Dorsolateral prefrontal cortex (tissue), 122 donors: ENCODE measurements at places on chromosomes 7 and 10.

- DNase-seq = no peak
Measured at GRCh38 chr10:75400771-75401568, 594 bp downstream of the ZNF503 start.

GRCh38 chr7:28408960-28409715 is 3.2 kb upstream of the CREB5 start:
- peak; percentile 97 for DNase-seq

DNA sequence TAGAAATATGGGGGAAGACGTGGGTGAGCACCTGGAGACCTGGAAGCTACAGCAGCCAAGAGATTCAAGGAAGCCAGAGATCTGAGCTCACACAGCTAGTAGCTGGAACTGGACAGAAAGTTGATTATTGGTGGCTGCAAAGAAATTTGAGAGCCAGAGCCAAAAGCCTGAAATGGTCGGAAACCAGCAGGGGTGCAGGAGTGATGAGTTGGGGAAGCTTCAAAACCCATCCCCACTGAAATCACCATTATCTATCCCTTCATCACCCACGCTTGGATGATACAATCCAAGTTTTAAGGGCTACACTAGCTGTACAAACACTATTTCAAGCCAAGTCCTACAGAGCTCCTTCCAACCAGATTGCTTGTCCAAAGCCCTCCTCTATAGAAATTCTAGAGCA is 296.1 kb upstream of the NEBL start:
- DNase-seq = no peak

- no peak for DNase-seq
Measured at GRCh38 chr10:74585231-74586087, 240.9 kb upstream of the KAT6B start.

GRCh38 chr7:132393789-132394261 is 182.4 kb downstream of the PLXNA4 start:
- no peak for DNase-seq

DNA sequence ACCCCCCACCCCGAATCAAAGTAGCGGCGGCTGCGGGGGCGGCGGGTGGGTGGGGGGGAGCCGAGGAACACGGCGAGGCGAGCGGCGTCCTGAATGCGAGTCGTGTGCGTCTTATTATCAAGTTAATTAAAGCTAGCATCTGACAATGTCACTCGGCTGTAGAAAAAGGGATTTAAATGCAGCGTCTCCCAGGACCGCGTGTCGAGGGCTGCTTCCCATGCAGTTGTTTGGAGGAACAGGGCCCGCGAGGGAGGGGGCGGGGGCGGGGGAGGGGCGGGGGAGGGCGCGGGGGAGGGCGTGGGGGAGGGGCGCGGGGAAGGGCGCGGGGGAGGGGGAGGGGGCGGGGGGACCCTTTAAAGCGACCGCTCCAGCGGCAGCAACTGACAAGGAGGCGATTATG is 2.7 kb upstream of the UNCX start:
- no peak for DNase-seq

DNA sequence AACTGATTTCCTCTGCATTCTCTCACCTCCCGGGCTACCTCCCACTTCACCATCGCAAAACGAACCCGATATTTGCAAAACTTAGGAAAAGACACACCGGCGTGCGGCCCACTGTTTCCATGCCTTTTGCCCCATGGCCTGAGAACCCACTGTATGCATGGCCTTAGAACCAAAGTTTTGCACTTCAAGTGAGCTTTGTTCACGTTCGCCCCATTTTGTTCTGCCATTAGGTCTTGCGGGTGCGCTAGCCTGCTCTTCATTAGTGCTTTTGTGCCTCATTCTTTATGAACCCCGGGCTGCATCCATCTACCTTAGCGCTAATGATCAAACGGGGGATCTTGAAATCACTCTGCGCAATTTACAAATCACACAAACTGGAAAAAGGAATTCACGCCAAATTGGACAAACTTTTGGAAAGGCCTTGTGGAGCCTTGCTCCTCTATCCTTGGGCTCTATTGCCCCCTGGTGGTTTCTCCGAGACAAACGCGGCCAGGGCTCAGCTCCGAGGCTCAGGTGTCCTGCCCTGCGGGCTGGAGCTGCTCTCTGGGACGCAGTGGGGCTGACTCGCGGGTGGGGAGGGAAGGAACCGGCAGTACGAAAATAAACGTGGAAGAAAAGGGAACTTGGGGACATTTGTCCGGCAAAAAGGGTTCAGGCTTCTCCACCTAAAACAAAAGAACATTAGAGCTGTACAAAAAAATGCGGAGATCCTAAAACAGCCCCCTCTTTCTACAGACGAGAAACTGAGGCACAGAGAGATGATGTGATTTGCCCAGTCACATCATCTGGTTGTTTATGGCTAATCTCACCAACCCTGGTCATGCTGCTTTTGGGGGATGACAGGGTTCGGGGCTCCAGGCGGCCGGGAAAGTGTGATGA is 300.4 kb upstream of the NFE2L3 start:
- DNase-seq = peak; percentile 81
